ENCODE measurements at places on chromosomes 12 and 14.

DNA sequence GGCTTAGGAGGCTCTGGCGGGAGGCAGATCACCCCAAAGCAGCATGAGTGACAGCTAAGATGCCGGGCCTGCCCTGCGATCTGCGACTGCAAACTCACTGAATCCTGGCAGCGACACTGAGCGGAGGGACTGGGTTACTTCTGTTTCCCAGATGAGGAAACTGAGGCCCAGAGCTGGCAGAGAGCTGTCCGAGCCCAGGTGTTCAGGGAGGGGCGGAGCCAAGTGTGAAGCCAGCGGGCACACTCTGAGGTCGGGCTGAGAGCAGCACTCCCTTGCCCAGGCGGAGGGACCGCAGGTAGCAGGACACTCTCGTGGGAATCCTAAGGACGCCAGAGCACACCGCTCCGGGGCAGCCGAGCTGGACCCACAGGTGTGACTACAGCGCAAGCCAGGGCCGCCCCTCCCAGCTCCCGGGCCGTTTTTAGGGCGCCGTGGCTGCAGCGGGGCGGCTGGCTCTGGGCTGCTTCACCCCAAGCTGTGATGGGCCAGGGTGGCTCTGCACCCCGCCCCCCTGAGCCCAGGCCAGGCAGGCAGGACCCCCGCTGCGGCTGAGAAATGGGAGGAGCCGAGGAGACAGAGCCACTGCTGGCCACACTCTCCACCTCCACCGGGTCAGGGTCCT, 27.4 kb downstream of the MMP17 start:
- no peak for DNase-seq

DNA sequence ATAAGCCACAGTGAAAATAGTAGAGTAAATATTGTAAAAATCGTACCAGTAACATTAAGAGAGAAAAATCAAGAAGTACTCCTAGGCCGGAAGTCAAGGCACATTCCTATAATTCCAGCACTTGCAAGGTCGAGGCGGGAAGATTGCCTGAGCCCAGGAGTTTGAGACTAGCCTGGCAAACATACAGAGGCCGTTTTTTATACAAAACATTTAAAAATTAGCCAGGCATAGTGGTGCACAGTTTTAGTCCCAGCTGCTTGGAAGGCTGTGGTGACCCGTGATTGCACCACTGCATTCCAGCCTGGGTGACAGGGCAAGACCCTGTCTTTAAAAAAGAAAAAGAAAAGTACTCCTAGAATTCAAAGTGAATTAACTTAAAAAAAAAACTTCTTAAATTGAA, 341.8 kb downstream of the C12orf50 start:
- no peak for DNase-seq

DNA sequence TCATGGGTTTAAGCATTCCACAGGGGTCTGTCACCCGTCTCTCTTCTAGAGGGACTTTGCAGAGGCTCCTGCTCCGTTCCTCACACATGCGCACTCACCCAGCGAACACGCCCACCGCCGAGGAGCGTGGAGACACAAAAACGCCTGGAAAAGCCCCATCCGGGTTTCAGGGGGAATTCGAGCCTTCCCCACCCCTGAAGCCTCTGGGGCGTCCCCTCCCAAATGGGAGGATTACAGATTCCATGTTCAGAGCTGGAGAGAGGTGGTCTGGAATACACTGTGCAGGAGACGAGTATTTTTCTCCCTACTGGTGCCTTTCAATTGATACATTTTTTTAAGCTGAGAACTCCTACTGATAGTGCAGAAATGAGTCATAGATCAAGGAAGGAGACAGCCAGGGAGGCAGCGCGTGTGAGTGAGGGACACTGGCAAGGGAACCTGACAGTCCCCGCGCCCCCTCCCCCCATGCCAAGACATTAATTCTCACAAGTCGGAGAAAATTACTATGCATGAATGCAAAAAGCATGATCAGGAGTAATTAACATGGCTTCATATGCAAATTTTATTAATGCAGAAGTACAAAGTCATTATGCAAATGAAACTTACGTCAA, 36.9 kb downstream of the BCL11B start:
- DNase-seq: no peak

DNA sequence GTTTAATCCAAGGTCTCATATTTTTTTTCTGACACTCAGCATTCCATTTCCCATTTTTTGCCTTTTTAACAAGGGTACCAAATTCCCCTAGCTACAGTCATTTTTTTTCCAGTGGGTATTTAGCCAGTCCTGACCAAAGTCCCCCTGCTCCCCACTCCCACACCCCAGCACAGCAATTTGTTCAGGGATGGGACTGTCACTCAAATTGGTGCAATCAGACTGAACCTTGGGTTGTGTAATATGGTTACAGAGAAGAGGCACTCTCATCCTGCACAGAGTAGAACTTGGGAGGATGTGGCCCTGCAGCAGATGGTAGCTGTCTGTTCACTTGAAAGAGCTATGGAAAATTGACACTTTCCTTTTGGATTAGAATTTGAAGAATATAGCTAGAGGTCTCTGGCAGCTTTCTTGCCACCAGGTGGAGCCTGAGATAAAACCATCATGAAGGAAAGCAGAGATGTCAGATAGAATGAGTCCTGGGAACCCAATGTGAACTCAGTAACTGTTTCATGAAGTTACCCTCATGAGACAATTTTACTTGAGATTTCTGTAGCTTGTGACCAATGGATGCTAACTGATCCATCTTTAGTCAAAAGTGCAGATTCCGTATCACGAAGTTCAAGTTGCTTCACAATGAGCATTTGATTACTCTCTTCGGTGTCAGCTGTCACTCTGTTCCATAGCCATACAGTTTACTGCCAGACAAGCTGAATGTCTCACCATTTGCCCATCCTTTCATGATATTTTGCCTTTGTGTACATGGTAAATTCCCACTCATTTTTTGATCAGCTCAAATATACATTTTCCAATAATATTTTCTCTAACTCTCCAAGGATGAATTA, 394.0 kb upstream of the SYT1 start:
- DNase-seq: no peak

DNA sequence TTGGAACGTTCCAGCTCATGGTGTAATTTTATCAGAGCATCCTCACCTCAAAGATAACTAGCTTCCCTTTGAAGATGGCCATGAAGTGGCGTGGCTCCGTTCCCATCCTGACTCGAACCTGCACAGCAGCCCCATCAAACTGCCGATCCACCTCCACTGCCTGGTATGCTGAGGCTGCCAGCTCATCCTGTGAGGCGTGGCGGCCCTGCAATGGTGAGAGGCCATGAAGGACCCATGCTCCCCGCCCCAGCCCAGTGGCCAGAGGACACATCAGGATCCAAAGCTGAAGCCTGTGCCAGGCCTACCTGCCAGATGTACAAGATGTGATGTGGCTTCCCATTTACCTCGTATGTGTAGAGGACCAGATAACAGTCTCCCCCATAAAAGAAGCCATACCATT, 11.2 kb downstream of the AVIL start:
- no peak for DNase-seq

- no peak for DNase-seq
Observed at GRCh38 chr14:61467296-61467695, 145.9 kb downstream of the PRKCH start.

DNA sequence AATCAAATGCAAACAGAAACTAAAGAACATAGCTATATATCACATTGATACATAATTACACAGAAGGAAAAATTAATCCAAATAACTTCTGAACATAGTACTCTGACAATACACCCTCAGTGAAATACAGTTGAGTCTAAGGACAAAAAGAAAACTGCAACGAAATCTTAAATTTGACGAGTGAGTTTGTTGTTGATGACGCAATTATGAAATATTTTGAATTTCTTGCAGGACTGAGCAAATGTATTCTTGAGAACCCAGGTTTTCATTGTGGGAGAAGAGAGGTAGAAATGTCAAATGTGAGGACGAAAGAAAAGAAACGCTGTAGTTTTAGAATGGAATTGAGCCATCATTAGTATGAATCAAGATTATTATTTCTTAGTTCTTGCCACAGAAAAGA, 46.3 kb downstream of the EGLN3 start:
- no peak for DNase-seq

DNA sequence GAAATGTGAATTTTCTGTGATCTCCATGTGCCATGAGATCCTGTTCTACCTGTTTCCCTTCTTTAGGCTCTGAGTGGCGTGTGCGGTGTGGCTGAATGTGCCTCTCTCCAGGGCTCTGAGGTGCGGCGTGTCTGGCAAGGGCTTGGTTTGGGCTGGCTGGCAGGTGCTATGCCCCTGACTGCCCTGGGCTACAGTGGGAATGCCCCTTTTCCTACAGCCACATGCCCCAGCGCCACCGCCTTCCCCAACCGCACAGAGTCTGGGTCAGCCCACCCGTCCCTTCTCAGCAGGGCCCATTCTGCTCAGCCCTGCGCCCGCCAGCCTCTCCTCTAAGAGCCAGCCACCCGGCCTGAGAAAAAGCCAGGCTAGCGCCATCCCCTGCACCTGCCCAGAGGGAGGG, 24.7 kb downstream of the BTBD6 start:
- no peak for DNase-seq

GRCh38 chr12:3644104-3644503, 108.8 kb downstream of the CRACR2A start:
- no peak for DNase-seq

GRCh38 chr12:5976196-5976595, 31.1 kb upstream of the ANO2 start:
- DNase-seq: no peak

- DNase-seq: peak; percentile 11
Observed at GRCh38 chr14:103488960-103489359, 33.7 kb downstream of the CKB start.

GRCh38 chr12:109130297-109131153, 14.1 kb downstream of the ACACB start:
- DNase-seq: peak; percentile 81

- DNase-seq: peak; percentile 57
Observed at GRCh38 chr12:55700255-55701018, 7.3 kb downstream of the ITGA7 start.

- DNase-seq: peak; percentile 88
Observed at GRCh38 chr14:21070610-21071224, 613 bp downstream of the ARHGEF40 start.

DNA sequence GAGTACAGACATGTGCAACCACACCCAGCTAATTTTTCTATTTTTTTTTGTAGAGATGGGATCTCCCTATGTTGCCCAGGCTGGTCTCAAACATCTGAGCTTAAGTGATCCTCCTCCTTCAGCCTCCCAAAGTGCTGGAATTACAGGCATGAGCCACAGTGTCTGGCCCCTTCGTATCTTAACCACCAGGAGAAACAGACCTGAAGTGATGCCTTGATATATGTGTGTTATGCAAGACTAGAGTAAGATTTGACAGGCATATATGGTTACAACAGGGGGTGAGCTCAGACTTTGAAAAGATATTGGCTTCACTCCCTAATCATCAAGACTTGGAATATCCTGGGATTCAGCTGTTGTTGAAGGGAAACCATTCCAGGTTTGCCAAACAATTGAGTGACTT, 10.7 kb upstream of the GALNT6 start:
- DNase-seq: no peak

DNA sequence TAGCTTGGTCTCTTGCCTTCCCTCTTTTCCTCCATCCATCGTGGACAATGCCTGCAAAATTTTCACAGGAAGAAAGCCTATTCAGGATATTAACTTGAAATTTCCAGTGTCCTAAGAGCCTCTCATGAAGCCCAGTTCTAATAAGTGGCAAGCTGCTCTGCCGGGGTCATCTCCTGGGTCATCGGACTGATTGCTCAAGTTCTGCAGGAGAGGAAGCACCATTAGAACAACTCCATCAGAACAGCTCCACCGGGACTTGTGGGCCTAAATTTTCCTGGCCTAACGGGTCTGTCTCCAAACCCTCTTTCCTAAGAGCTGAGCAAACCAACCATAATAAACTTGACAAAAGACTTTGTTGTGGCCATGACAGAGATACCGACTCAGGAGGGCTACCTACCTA, 13.9 kb downstream of the ERG28 start:
- DNase-seq: no peak

- DNase-seq: no peak
Observed at GRCh38 chr12:93784339-93785086, 107.3 kb downstream of the CRADD start.

DNA sequence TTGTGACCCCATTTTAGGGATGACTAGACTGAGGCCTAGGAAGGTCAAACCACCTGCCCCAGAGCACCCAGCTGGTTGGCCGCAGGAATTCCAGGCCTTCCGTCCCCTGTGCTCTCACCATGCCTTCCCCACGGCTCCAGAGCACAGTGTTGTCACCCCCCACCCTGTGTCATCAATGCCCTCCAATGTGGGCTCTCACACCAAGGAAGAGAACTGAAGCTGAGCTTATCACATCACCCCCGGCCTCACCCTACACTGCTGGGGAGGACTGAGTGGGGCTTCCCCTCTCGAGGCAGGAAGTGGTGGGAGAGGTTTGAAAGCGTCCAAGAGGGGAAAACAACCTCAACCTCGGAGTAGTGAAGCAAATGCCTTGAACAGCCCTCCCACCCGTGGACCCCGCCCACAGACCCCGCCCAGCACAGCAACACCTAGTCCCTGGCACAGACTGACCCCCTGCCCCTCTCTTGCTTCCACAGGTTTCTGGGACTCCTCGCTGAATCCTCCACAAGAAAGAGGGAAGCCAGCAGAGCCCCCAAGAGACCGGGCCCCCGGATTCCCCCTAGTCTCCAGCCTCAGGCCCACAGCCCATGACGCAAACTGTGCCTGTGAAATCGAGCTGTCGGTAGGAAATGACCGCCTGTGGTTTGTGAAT, 97.2 kb downstream of the LGMN start:
- DNase-seq: no peak

DNA sequence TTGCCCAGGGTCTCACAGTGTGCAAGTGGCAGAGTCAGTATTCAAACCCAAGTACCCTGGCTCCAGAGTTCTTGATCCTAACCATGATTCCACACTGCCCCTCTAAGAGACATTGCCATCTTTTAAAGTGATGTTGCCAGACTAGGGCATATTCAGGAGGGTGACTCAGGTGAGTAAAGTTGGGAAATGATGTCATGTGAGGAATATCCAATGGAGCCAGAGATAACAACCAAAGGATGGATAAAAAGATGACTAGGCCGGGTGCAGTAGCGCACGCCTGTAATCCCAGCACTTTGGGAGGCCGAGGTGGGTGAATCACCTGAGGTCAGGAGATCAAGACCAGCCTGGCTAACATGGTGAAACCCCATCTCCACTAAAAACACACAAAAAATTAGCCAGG, 85.6 kb downstream of the SMOC1 start:
- no peak for DNase-seq

DNA sequence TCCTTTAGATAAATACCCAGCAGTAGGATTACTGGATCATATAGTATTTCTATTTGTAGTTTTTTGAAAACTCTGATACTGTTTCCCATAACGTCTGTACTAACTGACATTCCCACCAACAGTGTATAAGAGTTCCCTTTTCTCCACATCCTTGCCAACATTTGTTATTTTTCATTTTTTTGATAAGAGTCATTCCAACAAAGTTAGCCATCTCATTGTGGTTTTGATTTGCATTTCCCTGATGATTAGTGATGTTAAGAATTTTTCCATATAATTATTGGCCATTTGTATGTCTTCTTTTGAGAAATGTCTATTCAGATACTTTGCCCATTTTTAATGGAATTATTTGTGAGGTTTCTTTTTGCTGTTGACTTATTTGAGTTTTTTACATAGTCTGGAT, 486.0 kb downstream of the FLRT2 start:
- no peak for DNase-seq
